Stimulated activated CD8-positive, alpha-beta memory T cell treated with anti-CD3 and anti-CD28 coated beads, Interleukin-4, amount 100 ng/mL, for 48 hours (primary cell): ENCODE measurements at places on chromosomes 13 and 19.
A peak's percentile ranks its signal among the peaks of the same experiment; 100 is the strongest.

- peak; percentile 84 for DNase-seq
These were observed 70.8 kb downstream of the NUFIP1 start for GRCh38 chr13:44918326-44919103.

- DNase-seq: no peak
These were observed 55.5 kb downstream of the EDNRB start for GRCh38 chr13:77863144-77863543.

DNA sequence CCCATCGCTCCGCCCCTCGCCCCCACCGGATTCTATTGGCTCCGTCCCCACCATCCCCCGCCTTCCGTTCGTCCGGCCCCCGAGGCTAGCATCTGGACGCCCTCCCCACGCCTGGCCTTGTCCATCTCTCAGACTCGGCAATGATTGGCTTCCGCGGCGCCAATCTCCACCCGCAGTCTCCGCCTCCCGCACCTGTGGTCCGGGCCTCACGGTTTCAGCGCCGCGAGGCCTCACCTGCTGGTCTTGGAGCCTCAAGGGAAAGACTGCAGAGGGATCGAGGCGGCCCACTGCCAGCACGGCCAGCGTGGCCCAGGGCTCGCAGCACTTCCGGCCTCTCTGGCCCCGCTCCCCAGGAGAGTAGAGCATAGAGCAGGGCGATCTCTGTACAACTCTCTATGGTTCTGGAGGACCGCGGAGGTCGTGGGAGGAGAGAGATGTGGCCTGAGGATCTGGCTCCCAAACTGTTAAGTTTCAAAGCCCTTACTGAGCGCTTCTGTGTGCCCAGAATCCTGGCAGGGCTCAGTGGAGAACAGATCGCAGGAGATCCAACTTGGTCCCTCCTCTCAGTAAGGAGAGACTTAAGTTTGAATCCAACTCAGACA lies at the start of gene ERCC1:
Gene ERCC1 (minus strand): TSS at position 329 of the 602 bp plus-strand sequence. CDS start 543 bp downstream, outside the sequence.
- peak; percentile 96 for DNase-seq

GRCh38 chr13:102233566-102234208 lies 168.2 kb downstream of the FGF14 start:
- DNase-seq: no peak

- DNase-seq: peak; percentile 59
These were observed 6.2 kb downstream of the MYO1F start for GRCh38 chr19:8571006-8571411.

- DNase-seq: no peak
These were observed 228.5 kb downstream of the ZIC5 start for GRCh38 chr13:99743094-99743493.

DNA sequence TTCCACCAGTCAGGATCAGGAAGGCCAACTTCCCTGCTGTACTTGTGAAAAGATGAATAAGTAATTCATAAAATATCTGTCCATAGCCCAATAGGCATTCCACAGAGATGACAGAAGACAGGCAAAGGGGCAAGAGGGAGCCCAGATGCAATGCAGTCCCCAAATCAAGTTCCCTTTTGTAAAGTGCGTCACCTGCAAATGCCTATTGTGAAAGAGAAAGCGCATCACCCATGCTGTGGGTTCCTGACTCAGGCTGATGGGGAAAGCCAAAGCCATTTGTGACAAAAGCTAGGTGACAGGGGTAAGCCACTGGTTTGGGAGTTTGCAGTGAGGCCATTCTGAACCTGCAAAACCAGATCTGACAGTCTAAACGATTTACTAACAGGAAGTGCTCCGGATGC lies 157.5 kb upstream of the ZNF536 start:
- peak; percentile 40 for DNase-seq

- peak; percentile 75 for DNase-seq
These were observed 40.3 kb downstream of the RCBTB2 start for GRCh38 chr13:48492470-48493065.

DNA sequence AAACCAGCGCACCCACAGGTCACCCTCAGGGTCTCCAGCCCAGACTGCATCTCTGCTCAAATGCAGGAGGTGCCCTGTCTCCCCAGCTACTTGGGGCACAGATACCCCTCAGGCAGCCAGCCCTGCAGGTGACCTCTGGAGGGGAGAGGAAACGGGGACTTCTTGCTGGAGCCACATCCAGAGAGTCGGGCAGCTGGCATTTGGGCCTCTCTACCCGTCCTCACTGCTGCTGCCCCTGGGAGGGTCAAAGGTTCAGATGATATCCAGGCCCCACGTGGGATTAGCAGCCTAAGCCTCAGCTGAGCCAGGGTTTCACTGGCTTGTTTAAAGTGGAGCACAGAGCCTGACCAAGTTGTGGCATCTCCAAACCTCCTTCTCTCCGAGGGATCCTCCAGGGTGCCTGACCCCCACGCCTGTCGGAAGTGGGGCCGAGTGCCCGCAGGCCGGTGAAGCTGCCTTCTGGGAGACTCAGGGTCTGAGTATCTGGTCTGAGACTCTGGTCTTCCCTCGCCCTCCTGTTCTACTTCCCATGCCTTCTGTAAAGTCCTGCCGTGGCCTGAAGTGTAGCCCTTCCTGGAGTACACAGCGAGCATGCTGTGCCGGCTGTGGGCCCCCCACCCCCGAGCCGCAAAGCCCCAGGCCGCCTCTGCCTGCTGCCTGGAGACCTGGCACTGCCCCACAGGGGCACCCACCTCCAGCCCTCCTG lies 2.1 kb downstream of the RASA3 start:
- DNase-seq: peak; percentile 32
